Foreskin fibroblast (primary cell): ENCODE measurements at places on chromosomes 13 and 19.

DNA sequence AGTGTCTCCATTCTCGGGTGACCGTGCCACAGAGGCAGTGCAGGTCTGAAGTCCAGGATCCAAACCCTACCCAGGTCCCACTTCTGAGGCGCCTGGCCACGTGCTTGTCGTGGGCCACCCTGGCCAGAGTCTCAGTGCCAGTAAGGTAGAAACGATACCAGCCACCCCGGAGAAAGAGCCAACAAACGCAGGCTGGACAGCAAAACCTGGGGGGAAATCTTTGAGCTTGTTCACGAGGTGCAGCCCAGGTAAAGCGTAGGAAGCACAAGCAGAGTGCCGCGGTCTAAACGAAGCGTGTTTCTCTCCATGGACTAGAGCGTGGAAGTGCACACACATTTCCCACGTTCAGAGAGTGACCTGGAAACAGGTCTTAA lies 95.6 kb downstream of the ATP11A start:
- no peak for DNase-seq

DNA sequence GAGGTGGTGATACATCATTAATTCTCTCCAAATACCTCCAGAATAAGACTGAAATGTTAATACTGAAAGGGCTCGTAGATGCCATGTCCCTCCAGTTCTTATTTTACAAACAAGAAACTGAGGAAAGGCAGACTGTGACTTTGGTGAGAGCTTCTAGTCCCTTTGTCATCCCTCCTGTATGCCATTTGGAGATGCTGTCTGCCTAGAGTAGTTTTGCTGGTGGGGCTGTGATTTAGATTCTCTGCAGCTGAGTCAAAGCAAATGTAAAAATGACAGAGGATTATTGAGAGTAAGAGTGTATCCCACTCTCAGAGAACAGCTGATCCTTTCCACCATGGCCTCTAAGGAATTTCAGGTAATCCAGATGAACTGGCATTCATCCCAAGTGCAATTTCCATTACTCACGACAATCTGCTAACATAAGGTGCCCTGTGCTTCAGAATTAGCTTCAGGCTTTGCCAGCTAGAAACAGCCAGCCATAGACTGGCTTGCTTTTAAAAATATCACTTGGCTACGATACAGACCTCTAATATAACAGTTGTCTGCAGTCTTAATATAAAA lies 16.8 kb downstream of the PABPC3 start:
- DNase-seq = no peak

- no peak for DNase-seq
Observed at GRCh38 chr13:63910511-63910910, 2494.9 kb upstream of the PCDH20 start.

GRCh38 chr13:23729531-23729930 lies 159.3 kb downstream of the TNFRSF19 start:
- no peak for DNase-seq

GRCh38 chr19:33673996-33674625 lies 52.4 kb downstream of the CHST8 start:
- DNase-seq = no peak

- no peak for DNase-seq
Observed at GRCh38 chr13:25587326-25587980, 215.7 kb downstream of the ATP8A2 start.

DNA sequence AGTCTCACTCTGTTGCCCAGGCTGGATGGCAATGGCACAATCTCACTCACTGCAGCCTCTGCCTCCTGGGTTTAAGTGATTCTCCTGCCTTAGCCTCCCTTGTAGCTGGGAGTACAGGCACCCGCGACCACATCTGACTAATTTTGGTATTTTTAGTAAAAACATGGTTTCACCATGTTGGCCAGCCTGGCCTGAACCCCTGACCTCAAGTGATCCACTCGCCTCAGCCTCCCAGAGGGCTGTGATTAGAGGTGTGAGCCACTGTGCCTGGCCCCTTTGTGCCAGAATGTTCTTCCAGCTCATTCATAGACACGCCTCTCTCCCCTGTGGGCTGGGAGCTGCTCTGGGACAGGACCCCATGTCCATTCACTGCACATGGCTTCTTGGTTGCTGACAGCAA lies 9.1 kb downstream of the MYDGF start:
- DNase-seq = no peak

DNA sequence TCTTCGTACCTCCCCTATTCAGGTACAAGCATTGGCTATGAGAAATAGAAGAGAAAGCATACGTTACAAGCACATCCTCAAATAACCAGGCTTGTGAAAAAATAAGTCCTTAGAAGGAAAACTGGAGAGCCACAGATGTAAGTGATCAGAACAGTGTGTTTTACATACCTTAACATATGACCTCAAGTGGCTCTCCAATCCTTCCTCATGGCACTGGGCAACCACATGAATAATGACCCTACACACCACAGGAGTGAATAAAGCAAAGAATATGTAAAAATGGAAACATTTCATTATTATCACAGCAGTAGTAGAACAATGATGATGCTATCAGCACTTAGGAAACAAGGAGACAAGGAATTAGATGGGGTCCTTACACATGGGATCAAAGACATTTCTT lies 96.5 kb downstream of the DOCK9 start:
- DNase-seq = peak; percentile 30

DNA sequence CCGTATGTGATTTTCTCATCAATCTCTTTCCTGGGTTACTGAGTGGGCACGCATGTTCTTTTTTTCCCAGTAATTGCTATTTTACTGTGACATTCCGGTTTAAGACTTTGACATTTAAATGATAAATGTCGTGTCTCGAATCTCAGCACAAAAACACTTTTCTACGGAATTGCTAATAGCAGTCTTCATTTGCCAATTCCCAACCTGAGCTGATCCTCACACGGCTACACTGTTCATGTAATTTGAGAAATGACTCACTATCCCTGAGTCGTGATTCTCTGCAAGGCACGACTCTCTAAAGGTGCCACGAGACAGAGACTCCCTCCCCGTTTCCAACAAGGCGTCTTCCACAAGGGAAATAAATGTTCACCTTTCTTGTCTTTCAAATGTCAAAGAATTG lies 88.7 kb upstream of the USP29 start:
- DNase-seq = no peak

DNA sequence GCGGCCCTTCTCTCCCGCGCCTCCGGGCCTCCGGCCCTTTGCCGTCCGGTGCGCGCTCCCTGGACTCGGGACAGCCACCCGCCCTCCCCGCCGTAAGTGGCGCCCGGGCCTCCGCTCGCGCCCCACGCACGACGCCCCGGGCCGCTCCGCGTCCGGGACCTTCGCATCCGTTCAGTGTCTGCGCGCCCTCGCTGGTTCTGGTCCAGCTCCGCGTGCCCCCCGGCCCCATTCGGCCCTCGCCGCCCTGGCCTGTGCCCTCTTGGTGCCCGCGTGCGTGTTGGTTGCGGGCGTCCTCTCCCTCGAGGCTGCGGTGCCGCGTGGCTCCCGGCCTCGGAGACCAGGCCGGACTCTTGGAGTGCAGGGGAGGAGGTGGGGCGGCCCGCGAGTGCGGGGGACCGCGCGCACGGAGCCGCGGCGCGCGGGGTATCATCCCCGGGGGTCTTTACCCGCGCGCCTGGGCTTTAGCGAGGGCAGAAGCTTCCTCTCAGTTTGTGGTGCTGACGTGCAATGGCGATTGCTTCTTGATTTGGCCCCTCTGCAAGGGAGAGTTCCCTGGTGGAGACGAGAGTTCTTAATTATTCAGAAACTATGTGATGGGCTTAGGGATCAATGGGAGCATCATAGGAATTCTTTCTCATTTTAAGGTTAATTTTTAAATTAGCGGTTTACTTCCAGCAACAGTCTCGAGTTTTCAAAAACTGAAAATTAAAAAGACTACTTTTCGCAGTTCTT lies 757 bp downstream of the WASF3 start:
- no peak for DNase-seq

- no peak for DNase-seq
Observed at GRCh38 chr19:31299665-31300064, 49.6 kb downstream of the TSHZ3 start.

GRCh38 chr13:44508562-44509077 lies 67.5 kb downstream of the TSC22D1 start:
- no peak for DNase-seq

DNA sequence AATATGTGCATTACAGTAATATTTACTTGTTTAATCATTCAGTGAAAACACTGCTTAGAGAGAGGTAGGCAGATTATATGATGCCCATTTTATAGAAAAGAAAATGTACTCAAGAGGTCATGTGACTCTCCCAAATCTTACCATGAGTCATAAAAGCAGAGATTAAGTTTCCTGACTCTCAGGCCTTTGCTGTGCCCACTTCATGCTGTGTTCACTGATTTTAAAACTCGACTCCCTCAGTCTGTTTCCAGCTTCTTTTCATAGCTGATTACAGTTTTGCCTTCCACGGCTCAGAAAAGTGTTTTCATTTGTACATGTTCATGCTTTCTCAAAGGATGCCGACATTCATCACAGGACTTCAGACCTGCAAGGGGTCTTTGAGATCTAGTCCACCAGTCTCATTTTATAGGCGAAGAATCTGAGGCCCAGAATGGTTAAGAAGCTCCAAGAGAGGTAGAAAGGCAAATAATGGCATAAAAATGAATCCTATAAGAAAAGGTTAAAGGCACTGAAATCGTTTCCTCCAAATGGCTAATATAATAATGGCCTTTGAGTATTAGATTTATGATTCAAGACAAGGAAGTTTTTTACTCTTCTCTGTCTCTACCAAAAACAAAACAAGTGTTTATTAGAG lies 9.0 kb upstream of the IPO5 start:
- peak; percentile 41 for DNase-seq

DNA sequence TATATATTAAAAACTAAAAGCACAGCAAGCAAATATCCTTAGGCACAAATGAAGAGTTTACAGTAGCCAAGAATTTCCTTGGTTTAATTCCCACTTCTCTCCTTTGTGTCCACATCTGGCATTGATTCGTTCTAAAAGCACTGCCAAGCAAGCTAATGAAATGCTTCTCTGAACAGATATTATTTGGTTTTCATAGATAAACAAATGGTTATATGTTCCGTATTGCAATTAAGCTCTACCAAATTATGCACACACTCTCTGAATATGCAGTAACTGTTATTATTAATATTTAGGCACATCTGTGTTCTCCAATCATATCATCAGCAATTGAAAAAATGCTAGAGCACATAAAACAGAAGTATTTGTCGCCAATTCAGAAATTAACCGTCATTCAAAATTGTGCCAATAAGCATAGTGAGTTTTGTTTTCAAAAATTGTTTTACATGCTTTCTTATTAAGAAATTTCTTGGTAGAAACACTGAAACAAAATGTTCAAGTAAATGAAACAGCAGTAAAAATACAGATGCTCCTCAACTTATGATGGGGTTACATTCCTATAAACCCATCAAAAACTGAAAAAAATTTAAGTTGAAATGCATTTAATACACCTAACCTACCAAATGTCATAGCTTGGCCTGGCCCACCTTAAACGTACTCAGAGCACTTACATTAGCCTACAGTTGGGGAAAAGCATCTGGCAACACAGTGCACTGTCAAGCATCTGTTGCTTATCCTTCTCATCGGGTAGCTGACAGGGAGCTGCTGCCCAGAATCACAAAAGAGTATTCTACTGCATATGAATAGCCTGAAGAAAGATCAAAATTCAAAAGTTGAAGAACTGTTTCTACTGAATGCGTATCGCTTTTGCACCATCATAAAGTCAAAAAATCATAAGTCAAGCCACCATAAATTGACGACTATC lies 2134.7 kb downstream of the PCDH9 start:
- DNase-seq = peak; percentile 12

DNA sequence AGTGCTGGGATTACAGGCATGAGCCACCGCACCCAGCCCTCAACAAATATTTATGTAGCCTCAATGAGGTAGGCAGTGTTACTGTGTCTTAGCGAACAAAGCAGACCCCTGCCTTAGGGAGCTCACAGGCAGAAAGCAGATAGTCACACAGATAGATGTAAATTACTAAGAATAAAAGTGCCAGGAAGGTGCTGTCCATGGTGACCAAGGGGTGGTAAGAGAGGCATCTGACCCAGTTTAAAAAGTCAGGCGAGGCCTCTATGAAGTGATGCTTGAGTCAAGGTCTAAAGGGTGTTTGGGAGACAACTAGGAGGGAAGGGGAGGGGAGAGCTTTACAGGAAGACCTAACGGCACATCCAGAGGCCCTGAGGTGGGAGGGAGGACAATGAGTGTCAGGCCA lies 12.4 kb upstream of the CACNG7 start:
- peak; percentile 20 for DNase-seq
